ENCODE measurements at places on chromosomes 12 and 14.

GRCh38 chr12:131784909-131785762 lies 43.1 kb upstream of the MMP17 start:
- no peak for DNase-seq

DNA sequence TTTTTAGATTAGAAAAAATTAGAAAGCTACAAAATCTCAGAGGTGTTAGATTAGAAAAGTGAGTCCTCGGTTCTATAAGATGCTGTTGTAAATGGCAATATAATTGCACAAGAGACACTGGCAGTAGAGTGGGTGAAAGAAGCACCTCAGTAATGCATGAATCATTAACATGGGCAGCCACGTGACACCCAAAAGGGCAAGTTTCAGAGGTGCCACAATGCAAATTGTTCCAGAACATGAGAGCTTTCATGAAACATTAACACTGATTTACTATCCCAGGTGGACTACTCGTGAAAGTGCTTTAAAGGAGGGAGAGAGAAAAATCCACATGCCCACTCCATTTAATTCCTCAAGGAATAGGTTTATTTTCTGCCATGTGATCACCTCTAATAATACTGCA lies 108.4 kb downstream of the PTPRR start:
- DNase-seq, result no peak

GRCh38 chr12:93094988-93095737 lies 166.1 kb upstream of the EEA1 start:
- peak; percentile 70 for DNase-seq

- DNase-seq, result no peak
These were observed 223.5 kb upstream of the NUDT4 start for GRCh38 chr12:93154096-93154728.

- no peak for DNase-seq
These were observed 57.5 kb downstream of the ARHGAP5 start for GRCh38 chr14:32134448-32135097.

GRCh38 chr14:54784657-54785056 lies 118.0 kb downstream of the GCH1 start:
- DNase-seq, result no peak

GRCh38 chr12:64560396-64561301 lies 49.6 kb upstream of the RASSF3 start:
- no peak for DNase-seq

DNA sequence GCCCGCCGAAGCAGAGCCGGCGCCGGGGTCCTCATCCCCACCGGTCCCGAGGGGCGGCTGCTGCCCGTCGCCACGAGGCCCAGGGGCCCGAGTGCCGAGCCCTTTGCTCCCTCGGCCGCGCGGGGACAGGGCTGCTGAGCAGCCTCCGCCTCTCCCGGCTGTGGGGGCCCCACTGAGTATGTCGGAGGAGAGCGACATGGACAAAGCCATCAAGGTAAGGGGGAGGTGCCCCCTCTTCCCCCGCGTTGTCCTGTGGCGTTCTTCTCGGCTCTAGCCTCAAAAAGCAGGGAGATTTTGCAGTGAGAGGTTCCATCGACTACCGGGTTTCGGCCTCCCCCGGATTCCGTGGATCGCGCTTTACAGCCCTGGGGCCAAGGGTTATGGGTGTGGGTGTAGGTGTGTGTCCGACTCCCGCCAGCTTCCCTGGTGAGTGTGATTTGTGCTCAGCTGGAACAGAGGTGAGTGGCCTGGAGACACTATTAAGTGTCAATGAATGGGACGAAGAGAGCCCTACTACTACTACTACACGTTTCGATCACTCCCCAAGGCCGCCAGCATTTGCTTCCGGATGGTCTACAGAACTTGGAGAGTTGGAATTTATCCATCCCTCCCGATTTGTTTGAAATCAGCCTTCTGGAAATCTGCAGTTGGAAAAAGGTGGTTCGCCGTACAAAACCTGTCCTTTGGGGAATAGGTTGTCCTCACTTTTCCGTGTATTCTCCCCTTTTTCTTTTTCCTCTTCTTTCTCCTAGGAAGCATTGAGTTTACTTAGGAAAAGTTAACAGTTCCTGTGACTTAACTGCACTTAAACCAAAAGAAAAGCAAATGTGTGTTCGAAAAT lies 748 bp downstream of the MAPKAPK5 start:
- DNase-seq, result no peak

- no peak for DNase-seq
These were observed 635.8 kb upstream of the FOXG1 start for GRCh38 chr14:28130610-28131284.

- DNase-seq, result no peak
These were observed 151.3 kb upstream of the PRKD1 start for GRCh38 chr14:30078811-30079402.

All from GM12878 (cell line).